ENCODE measurements at places on chromosomes 12 and 14.

GRCh38 chr12:124796303-124796960, 67.2 kb downstream of the SCARB1 start:
- no peak for DNase-seq

DNA sequence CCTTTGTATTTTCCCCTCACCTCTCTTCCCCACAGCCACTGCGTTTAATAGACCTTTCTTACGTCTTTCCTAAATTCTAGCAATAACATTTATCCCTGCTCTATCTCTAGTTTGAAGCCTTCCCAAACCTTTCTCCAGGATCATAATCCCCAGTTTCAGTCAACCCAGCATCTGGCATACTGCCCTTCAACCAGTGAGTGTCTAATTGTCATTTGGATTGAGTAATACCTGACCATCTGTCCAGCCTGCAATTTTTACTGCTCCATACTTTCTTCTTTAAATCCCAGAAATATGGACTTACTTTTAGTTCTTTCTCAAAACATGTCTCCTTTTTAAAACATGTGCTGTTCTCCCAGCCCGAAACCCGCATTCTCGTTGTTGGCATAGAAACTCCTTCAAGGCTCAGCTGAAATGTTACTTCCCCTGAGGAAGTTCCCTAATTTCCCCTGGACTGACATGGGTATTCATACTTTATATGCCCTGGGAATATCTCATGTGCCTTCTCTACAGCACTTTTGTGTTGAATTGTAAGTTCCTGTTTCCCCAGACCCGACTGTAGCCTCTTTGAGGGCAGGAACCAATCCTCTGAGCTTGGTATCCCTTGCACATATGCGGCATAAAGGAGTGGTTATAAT, 65.1 kb upstream of the ETV6 start:
- no peak for DNase-seq

DNA sequence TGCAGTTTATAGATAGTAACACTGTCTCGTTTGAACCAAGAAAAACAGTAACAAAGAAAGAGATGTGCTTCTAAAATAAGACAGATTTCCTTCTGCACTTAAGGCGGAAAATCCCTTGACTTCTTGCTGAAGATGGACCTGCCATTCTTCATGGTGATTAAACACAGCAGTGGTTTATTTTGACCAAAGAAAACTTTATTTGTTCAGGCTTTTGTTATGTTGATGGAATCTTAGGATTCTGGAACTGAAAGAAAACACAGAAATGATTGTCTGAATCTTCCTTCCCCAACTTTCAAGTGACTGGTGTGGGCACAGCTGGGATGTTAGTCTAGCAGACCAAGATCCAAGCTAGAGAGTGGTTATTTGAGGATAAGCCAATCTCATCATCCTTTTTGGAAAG, 72.2 kb downstream of the DACT1 start:
- no peak for DNase-seq

GRCh38 chr12:12958886-12959285, 6.9 kb upstream of the GPRC5D start:
- no peak for DNase-seq

GRCh38 chr14:89205137-89205740, 211.8 kb downstream of the FOXN3 start:
- no peak for DNase-seq

- no peak for DNase-seq
These were observed 43.5 kb upstream of the P2RX7 start for GRCh38 chr12:121089031-121089812.

- DNase-seq = no peak
These were observed 36.0 kb upstream of the SNX6 start for GRCh38 chr14:34665785-34666435.

DNA sequence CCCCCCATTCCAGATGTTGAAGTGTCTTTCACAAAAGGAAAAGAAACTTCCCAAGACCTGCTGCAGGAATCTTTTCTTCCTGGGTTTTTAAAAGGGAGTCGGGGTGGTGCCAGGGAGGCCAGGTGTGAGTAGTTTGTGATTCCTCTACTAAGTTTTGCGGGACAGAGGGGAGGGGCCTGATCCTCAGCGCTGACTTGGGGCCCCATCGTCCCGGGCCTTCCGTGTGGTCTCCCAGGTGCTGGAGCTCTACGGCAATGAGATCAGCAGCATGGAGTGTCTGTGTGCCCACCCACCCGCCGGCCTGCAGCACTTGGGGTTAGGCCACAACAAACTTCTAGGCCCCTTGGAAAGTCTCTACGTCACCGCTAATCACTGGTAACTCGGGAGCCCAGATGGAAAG, 4.5 kb downstream of the LRRC43 start:
- DNase-seq = no peak

- no peak for DNase-seq
These were observed 86.9 kb downstream of the AVPR1A start for GRCh38 chr12:63064080-63064479.

DNA sequence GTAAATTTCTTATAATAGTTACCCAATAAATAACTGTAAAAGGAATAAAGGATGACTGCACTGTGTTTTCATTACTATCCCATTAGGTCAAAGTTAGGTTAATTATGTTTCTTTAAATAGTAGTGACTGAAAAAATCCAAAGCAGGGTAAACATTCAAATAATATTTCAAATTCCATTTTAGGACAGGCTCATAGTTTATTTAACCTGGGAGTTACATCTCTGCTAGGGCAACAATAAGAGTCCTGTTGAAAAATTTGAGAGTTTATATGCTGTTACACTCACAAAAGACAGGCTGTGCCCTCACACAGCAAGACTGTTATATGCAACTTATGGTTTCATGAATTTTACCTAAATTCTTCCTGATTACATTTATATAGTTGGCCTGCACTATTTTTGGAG, 8.0 kb downstream of the ERP27 start:
- DNase-seq = no peak

DNA sequence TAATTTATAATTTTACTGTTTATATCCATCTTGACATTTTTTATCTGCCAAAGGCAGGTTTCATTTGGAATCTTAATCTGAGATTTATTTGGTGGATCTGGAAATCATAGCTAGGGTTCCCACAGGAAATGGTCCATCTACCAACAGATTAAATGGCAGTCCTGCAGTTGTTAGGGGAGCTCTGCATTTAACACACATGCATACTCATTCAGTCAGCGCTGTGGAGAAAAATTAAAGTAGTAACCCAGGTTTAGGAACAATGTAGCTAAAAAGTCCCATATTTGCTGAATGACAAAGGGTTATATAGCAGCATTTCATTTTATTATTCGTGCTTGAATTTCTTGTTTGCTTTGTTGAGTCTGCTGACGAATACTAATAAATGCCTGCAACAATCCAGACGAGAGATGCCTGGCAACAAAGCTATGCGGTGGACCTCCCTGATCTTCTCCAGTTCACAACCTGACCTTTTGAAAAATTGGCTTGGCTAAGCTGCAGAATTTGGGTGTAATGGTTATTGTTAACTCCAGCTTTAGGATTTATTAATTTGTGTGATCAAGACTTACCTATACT, 59.8 kb downstream of the MIPOL1 start:
- no peak for DNase-seq

DNA sequence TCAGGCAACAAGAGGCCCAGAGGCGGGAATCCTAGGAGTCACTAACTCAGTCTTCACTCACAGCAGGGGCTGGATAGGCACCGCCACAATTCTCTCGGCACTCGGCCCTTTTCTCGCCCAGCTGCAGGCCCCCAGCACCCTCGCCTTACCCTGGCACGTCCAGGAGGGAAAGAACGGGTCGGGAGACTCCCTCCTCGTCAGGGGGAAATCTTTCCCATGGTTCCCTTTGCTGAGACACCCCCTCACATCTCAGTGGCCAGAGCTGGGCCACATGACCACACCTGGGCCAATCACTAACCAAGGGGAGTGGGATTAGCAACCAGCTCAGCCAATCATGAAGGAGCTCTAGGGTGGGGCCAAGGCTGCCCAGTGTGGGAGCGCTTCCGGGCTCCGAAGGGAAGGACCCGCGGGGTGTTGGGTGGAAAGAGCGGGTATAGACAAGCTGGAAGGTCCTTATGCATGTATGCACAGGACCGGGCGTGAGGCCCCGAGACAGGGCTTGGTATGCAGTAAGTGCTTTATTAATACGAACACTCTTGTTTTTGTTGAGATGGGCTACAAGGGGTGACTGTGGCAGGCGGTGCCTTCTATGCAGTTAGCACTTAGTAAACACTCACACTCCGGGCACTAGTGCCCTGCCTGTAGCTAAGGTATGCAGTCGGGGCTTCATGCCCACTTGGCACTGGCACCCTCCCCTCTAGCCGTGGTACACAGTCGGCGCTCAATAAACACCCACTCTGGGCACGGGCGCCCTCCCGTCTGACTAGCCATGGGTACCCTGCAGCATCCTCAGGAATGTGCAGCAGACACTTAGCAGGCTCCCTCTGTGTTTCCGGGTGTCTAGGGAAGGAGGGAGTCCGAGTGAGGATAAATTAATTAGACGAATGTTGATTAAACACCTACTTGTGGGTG, 40.3 kb downstream of the ADGRD1 start:
- no peak for DNase-seq

DNA sequence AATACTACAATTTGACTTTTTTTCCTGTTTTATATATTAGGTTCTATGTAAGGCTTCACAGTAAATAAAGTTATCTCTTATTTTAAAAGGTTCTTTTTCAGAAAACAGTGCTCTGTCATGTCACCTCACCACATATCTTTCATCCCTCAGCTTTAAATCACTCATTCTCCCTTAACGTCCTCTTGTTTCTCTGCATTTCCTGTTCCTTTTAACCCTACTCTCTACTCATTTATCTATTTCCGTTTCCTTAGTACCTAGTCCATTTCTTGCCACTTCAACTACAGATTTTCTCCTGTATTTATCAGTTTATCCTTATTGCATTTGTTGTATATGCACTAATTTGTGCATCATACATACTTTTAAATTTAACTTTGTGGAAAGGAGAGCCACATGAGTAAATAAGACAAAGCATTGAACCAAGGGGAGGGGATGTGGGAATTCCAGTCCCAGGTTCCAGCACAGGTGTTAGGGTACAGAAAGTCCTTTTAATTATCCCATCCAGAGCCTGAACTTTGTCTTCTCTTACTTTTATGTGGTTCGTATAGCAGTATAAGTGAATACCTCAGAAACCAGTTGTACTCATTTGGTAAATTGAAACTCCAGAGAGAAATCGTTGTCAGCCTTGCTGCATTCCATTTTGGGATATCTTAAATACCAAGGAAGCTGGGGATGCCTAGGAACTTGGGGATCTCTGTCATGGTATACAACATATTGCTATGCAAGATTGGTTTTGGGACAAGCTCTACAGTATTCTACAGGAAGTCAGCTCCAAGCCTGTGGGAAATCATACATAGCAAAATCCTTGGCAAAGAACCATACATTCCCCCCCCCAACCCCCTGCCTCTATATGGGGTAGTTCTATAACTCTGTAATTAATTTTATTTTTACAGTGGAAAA, 120.5 kb downstream of the DIP2B start:
- DNase-seq = no peak

DNA sequence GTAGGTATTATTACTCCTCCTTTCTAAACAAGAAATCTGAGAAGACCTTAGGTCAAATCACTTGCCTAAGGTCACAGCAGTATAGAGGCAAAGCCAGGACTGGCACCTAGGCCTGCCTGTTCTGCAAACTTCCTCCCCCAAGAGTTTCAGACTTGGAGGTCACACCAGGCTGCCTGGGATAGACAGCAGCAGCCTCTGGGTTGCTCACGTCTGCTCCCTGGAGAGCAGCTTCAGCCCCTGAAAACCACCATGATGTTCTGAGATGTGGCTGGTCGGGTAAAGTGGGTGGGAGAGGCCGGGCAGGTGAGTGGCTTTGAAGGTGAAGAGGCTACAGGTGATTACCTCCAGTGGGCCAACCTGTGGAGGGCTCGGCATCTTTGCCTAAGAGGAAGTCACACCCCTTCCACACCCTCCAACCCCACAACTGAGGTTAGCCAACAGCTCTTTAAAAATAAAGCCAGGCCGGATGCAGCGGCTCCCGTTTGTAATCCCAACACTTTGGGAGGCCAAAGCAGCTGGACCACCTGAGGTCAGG, 37.0 kb upstream of the PNMA1 start:
- DNase-seq = no peak

DNA sequence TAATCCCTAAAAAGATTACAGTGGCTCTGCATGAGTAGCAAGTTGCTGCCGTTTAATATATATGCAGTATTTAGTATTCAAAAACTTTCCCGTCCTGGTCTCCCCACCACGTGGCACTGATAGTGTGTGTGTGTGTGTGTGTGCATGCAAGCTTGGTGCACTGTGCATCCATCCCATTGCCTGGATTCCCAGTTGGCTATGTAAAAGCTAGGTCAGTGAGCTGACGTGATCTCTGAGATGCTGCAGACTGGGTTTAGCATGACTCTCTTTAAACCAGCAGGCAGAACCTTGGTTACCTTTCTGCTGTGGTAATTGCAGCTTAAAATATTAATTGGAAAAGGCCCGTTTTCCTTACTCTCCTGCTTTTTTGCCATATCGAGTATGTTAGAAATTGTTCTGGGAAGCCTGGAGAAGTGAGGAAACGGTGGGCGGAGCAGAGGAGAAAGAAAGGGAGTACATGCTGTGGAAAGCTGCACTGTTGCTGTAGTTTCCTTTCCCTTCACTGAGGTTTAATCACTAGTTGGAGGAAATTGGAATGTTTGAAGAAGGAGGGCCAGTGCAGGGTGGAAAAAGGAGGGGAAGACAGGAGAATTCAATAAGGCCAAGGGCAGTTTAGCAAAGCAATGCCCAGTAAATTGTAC, 4.0 kb upstream of the CNTN1 start:
- DNase-seq = no peak

DNA sequence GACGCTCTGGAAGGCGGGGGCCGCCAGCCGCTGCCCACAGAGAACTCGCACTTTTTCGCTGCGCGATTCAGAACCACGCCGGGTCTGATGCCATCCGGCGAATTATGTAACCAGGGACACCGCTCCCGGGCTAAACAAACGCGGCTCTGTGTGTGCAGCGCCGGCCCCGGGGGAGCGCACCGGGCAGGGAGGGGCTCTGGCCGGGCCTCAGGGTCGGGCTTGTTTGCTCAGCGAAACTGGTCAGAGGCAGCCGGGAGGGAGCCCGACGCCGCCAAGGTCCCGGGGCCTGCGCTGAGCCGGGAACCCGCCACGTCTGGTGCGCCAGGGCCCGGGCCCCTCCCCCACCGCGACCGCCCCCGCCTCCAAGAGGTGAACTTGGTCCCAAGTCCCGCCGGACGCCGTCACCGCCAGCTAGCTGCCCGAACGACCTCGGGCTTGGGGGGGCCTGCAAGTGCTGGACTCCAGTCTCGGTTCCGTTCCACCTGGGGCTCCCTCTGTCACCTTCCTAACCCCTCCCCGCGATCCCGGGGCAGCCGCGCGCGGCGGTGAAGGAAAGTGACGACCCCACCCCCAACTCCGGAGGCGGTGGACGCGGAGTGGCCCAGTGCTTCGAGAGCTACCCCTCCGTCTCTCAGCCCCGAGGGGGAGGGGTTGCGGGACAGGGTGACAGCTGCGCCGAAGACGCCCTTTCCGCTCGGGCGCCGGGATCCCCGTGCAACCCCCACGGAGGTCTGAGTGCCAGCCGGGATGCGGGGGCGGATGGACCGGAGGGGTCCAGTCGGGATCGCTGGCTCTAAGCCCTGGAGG, 848 bp downstream of the CTDSP2 start:
- no peak for DNase-seq

GRCh38 chr14:32738206-32738871, 200.3 kb upstream of the NPAS3 start:
- no peak for DNase-seq

GRCh38 chr14:36976571-36977023, 195.8 kb downstream of the SLC25A21 start:
- DNase-seq = no peak
